ENCODE measurements at places on chromosomes 4 and X.
A peak's percentile ranks its signal among the peaks of the same experiment; 100 is the strongest.

DNA sequence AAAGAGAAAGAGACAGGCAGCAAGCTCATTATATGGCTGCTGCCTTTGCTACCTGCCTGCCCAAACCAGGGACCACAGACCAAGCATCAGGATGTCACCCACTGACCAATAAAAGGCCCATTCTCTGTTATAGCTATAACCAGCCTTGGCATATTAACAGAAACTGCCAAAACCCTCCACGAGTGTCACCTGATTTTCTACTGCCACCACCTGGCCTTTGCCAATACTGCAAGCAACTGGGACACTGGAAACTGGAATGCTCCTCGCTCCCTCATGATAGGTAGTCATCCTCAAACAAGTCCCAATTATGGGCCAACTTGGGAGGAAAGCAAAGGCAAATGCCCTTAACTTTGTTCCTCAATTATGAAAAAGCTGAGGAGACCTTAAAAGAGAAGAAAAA is 76.0 kb downstream of the SPIN4 start:
- no peak for DNase-seq

GRCh38 chrX:104935581-104935980 is 284.9 kb downstream of the TEX13A start:
- no peak for DNase-seq

GRCh38 chr4:6448476-6449170 is 23.8 kb downstream of the PPP2R2C start:
- no peak for DNase-seq

GRCh38 chr4:112704991-112705845 is 68.3 kb downstream of the LARP7 start:
- no peak for DNase-seq

DNA sequence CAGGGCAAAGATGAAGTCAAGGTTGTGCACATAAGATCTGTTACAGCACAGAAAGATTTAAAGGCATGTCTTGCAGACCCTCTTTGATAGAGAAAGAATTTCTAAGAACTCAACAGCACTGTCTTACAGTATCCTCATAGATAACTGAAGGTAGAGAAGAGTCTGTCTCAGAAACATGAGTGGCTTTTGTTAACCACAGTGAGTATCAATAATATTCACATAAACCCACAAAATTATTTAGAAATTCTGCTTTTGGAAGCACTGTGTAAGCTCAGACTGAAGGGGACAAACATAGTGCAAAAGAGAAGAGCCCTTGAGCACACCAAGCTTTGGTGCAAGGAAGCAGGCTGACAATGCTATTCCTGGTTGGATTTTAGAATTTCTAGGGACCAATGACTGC is 166.0 kb upstream of the SH3RF1 start:
- no peak for DNase-seq

DNA sequence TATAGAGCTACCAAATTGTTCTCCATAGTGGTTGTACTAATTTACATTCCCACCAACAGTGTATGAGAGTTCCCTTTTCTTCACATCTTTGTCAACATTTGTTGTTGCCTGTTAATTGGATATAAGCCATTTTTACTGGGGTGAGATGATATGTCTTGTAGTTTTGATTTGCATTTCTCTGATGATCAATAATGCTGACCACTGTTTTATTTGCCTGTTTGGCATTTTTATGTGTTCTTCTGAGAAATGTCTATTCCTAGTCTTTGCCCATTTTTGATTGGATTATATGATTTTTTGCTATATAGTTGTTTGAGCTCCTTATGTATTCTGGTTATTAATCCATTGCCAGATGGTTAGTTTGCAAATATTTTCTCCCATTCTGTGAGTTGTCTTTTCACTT is 44.3 kb downstream of the ACTRT1 start:
- DNase-seq = no peak

GRCh38 chr4:39319676-39320075 is 46.5 kb downstream of the RFC1 start:
- no peak for DNase-seq

- no peak for DNase-seq
Measured at GRCh38 chr4:65502131-65502701, 168.1 kb downstream of the EPHA5 start.

- DNase-seq = peak; percentile 37
Measured at GRCh38 chr4:74228691-74229640, 71.0 kb downstream of the MTHFD2L start.

- DNase-seq = no peak
Measured at GRCh38 chr4:169615467-169616106, 3.2 kb upstream of the NEK1 start.

GRCh38 chr4:46856333-46856732 is 52.7 kb downstream of the COX7B2 start:
- DNase-seq = no peak

GRCh38 chr4:153465615-153466080 is 512 bp upstream of the TMEM131L start:
- peak; percentile 41 for DNase-seq

GRCh38 chr4:147638942-147639341 is 21.7 kb downstream of the TMEM184C start:
- DNase-seq = no peak

GRCh38 chr4:185282968-185283367 is 73.6 kb downstream of the SNX25 start:
- no peak for DNase-seq

DNA sequence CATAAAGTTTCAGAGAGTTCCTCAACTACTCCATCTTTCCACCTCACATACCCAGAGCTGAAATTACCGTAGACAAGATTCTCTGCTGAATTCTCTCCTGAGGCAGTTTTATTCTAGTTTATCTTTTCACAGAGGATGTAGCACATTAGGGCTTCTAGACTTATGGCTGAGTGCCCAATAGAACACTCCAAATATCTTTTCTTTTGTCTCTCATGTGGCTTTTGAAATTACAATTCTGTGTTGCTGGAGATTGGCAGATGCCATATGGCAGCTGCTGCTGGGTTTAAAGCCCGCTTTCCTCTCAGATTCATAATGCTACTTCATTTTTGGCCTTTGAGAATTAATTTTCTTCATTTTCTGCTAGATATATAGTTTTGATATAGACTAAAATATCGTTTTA is 107.6 kb upstream of the BANK1 start:
- no peak for DNase-seq

GRCh38 chrX:1533058-1533457 is 3.9 kb downstream of the P2RY8 start:
- DNase-seq = no peak

DNA sequence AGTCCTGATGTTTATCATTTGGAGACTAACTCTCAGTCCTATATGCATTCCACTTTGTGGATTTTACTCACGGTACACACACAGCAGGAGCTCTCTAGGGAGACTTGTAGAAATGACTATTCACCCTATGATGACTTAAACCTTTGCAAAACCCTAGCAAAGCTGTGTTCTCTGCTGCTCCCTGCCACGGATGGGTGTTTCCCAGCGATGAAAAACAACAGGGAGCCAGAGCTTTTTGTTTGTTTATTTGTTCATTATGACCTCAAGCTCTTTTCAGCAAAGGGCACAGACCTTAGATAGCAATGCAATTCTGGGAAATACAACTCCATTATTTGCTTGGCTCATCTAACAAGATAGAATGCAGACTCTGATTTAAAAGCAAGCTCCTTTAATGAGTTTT is 156.6 kb downstream of the GRIA3 start:
- DNase-seq = no peak
